COR-L47 (cell line): ENCODE measurements at places on chromosomes 4 and X.
A peak's percentile ranks its signal among the peaks of the same experiment; 100 is the strongest.

GRCh38 chr4:2646396-2647149, 109.6 kb downstream of the TNIP2 start:
- DNase-seq, result no peak

DNA sequence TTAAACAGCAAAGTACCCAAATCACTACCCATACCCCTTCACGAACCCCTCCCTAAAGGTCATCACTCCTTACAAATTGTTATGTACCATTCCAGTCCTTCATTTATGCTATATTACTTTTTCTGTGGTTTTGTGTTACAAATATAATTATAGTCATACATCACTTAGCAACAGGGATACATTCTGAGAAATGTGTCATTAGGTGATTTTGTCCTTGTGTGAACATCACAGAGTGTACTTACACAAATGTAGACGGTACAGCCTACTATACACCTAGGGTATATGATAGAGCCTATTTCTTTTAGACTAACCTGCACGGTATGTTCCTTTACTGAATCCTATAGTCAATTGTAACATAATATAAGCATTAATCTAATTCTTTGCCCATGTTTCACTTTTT, 61.9 kb downstream of the ASB9 start:
- no peak for DNase-seq

DNA sequence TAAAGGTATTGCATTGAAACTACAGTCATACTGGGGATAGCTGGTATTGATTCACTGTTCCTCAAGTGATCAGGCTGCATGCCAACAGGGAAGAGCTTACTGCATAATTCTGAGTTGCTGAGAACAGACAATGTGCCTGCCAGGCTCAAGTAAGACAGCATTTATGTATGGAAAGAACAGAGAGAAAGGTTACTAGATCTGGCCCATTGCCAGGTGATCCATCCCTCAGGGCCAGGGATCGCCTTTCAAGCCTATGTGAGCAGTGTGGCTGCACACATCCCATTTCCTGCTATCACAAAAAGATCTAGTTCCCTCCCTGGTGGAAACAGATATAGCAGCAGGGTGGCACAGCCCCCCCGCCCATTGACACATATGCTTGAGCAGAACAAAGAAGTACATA, 254.0 kb downstream of the TMA16 start:
- peak; percentile 79 for DNase-seq

- peak; percentile 9 for DNase-seq
Observed at GRCh38 chrX:17662391-17662790, 74.9 kb upstream of the SCML1 start.

DNA sequence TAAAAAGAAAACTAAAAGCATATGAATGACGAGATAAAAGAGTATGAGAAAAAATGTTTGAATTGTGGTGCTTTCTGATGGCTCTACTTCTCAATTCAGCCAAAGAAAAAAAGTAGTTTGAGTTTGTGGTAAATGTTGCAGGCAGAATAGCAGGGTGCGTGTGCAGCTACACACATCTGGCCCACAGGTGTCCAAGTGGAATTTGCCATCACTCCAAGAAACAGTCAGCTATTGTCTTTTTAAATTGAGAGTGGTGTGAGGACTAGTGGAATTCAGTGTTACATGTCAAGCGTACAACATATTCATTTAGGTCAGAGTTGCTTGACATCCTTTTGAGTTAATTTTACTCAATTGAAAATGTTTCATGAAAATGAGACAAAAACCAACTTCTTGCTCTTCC, 424.8 kb upstream of the MAD2L1 start:
- DNase-seq, result no peak

- DNase-seq, result no peak
Observed at GRCh38 chr4:142598132-142598531, 248.0 kb downstream of the INPP4B start.

DNA sequence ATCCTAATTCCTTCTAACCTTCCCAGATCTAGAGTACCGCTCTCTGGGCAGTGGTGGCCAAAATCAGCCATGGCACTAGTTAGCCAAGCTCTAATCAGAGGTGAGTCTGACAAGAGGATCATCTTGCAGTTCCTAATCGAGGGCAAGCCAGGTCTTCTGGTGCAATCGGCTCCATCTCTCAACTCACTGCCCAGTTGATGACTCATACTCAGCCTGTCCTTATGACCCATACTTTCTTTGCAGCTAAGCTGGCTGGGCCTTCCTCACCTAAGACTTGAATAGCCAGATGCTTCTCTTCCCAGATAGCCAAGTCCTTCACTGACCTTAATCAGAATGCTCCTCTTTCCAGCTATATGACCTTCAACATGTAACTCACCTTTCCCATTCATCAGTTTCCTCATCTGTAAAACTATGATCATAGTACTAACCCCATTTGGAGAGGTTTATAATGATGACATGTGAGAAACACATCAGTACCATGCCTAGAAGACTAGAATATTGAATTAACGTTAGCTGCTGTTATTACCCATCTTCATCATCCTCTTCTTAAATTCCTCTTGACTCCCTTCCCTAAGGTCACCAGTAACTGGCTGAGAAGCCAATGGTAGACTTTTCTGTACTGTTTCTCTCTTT, 57.1 kb downstream of the RELL1 start:
- no peak for DNase-seq

DNA sequence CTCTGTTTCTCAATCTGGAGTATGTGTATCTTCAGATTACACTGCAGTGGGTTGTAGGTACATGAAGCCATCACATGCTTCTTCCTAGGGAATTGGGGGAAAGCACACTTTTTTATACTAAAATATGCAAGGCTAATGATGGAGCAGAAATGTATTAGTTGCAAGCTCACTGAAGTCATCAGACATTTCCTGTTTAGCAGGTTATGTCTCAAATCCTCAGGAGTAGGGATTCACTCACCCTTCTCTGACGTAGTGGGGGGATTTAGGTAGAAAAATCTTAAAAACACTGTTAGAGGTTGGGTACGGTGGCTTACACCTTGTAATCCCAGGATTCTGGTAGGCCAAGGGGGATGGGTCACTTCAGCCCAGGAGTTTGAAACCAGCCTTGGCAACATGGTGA, 128.4 kb upstream of the GPC4 start:
- no peak for DNase-seq

- no peak for DNase-seq
Observed at GRCh38 chr4:19791422-19792123, 460.1 kb upstream of the SLIT2 start.

- no peak for DNase-seq
Observed at GRCh38 chr4:8850830-8851188, 20.8 kb downstream of the HMX1 start.

DNA sequence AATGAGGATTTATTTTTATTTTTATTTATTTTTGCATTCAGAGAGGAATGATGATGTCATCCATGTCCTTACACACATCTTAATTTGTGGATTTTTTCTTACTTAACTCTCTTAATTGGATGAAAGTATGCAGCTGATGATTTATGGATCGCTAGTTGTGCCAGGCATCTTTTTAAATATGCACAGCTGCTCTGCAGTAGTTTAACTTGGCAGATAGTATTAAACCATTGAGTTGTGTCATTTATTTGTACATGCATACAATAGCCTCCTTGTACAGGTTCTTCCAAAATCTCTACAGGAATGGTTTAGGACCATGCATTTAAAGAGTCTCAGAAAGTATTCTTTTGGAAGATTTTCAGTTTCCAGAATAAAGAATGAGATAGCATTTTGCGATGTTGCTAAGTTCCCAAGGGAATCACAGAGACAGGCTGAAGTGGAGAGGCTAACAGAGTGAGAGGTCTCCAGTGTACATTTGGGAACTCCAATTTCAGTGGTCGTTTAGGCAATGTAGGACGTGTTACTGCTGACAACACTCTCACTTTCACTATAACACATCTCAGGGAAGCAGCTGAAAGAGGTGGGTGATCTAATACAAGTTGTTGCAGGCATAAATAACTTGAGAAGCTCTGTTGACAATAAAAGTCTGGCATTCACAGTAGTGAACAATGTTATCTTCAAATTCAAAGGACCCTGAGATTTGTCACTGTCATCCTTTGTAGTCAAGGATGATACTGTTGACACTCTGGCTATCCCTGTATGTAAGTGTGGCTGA, 49.9 kb upstream of the SCRG1 start:
- no peak for DNase-seq

DNA sequence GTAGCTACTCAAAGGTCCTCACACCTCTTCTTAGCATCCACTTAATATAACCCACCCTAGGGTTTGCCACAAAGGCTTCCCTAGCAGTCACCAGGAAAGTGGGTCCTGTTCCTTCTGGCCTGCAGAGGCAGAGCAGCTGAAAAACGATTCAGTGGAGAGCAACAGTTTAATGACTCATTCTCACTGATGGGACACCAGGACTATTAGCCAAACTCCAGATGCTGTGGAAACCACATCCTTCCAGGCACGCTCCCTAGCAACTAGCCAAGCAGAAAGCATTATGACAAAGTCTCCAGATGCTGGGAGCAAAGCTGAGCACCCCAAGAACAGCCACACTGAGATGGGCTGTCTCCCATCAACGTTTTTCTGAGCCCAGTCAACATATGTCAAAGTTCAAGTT, 30.3 kb upstream of the UTP14A start:
- DNase-seq, result no peak
